ENCODE measurements at places on chromosomes 12 and 14. TPM values are rescaled to one million over a fixed set of nuclear protein-coding genes. Genes with fewer than 3 reads are reported as not detected.

GRCh38 chr14:99190696-99191394 is 81.2 kb downstream of the BCL11B start:
- no peak for DNase-seq

- DNase-seq, result no peak
Observed at GRCh38 chr12:92365333-92365732, 219.7 kb upstream of the BTG1 start.

DNA sequence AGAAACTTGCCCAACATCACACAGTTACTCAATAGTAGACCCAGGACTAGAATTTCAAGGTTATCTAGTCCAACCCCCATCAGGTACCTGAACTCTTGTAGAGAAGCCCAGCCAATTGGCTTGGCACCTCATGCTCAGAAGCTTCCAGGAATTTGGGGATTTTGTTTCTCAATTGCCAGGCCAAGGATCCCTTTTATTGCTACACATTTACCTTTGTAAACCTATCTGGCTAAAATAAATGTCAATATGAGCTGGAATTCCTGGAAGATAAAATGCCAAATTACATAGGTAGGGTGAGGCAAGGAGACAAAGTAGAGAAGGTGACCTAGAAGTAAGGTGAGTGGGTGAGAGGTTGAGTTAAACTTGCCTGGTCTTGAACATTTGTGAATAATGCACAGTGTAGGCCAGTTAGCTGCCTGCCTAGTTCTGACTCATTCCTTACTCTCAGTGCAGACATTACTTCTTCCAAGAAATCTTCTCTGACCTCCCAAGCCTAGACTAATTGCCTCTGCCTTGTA is 36.3 kb downstream of the SDR9C7 start:
- DNase-seq, result no peak

DNA sequence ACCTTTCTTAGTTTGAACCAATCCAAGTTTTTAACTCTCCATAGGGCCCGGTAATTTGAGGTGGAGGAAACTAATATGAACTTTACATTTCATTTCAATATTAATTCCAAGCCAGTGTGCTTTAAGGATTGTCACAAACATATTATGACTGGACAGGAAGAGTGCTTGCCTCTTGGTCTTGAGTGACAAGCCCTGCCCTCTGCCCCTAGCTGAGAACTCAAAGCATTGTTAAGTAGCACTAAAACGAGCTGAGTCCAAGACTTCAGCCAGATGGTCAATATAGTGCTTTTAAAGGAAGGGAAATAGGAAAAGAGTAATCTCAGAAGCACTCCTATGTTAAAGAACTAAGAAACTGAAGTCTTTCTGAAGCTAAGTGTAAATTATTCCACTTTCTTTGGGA is 17.1 kb downstream of the TRMT5 start:
- DNase-seq, result no peak

DNA sequence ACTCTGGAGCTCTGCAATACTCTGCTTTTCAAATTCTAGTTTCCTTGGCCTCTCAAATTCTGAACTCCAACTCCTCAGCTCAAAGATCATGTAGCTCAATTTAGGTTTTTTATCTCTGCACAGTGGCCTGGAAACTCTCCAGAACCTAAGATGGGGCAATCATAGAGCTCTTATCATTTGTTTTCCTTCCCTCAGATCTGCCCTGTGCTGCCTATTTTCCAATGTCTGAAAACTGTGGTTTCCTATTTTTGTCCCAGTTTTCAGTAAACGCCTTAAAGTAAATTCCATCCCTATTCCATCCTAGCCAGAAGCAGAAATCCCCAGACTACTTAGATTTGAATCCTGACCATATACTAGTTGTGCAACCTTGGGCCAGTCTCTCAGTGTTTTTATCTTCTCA is 73.2 kb downstream of the CEP83 start:
- DNase-seq, result no peak

DNA sequence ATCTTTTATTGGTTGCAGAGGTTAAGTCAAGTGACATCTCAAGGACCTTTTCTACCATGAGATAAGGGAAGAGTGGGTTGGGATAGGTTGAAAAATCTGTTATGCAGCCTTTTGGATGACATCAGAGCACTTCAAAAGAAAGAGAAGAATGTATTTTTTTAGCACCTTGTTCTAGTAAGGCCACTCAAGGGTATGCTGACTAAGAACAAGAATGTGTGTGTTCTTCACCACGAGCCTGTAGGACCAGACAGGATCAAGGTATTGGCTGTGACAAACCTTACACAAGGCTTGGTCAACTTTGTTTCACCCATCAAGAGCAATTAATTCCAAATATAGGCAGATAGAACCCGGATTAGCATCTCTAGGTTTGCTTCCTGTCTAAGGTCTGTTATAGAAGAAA is 142.5 kb downstream of the SAMD4A start:
- DNase-seq, result no peak

GRCh38 chr14:89265234-89265633 is 151.8 kb downstream of the FOXN3 start:
- no peak for DNase-seq

DNA sequence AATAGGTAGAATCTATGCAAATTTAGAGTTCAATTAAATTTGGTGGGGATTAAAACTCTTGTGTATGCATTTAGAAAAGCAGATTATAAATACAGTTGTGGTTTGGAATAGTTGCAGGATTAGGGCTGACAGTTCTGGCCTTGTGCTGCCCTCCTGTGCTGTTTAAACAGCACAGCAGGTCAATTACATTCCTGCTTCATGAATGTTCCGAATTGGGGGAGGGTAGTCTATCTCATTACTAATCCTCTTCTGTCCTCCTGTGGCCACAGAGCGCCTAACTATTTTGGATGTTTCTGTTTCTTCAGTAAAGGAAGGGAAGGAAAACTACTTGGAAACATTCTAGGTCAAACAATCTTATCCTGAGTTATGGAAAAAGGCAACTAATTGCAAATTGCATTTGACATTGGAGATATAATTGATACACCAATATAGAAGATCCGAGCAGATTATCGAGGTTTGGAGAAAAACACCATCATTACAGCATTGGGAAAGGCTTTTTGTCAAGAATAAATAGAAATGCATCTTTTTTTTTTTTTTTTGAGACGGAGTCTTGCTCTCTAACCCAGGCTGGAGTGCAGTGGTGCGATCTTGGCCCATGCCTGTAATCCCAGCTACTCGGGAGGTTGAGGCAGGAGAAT is 8.7 kb upstream of the GPR19 start:
- DNase-seq, result no peak

DNA sequence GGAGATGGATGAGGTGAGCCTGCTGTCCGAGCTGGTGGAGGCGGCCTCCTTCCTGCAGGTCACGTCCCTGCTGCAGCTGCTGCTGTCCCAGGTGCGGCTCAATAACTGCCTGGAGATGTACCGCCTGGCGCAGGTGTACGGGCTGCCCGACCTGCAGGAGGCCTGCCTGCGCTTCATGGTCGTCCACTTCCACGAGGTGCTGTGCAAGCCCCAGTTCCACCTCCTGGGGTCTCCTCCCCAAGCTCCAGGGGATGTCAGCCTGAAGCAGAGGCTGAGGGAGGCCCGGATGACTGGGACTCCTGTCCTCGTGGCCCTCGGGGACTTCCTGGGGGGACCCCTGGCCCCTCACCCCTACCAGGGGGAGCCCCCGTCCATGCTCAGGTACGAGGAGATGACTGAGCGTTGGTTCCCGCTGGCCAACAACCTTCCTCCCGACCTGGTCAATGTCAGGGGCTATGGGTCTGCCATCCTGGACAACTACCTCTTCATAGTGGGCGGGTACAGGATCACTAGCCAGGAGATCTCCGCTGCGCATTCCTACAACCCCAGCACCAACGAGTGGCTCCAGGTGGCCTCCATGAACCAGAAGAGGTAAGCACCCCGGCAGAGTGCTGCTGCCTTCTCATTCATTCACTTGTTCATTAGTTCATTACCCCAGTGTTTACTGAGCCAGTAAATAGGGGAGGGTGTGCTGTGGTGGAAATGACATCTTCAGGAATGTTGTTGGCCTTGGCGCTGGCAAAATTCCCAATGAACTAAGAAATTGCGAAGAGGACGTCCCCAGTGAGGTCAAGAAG is 774 bp upstream of the MANSC4 start:
- peak; percentile 46 for DNase-seq

- no peak for DNase-seq
Observed at GRCh38 chr12:56231184-56231582, 1.3 kb downstream of the SLC39A5 start.

DNA sequence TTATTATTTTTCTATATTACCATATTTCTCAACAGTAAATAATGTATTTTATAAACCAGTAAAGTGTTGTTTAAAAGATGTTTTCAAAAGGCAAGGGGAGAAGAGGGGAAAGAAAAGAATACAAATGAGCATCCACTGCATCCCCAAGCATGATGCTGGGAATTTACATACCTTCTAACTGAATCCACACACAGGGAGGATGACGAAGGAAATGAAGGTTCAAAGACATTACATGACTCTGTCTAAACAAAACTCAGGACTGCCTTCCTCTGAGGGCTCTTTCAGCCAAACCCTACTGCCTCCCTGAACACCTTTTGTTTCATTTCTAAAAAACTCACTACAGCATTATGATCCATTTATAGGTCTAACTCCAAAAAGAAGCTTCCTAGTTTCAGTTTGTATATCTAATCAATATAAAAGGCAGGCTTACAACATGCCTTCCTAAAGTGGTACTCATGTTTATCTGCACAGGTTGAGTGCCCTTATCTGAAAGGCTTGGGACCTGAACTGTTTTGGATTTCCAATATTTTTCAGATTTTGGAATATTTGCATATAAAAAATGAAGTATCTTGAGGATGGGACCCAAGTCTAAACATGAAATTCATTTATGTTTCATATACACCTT is 30.3 kb downstream of the DICER1 start:
- no peak for DNase-seq

- DNase-seq, result no peak
Observed at GRCh38 chr14:68841016-68841809, 48.3 kb upstream of the ZFP36L1 start.

DNA sequence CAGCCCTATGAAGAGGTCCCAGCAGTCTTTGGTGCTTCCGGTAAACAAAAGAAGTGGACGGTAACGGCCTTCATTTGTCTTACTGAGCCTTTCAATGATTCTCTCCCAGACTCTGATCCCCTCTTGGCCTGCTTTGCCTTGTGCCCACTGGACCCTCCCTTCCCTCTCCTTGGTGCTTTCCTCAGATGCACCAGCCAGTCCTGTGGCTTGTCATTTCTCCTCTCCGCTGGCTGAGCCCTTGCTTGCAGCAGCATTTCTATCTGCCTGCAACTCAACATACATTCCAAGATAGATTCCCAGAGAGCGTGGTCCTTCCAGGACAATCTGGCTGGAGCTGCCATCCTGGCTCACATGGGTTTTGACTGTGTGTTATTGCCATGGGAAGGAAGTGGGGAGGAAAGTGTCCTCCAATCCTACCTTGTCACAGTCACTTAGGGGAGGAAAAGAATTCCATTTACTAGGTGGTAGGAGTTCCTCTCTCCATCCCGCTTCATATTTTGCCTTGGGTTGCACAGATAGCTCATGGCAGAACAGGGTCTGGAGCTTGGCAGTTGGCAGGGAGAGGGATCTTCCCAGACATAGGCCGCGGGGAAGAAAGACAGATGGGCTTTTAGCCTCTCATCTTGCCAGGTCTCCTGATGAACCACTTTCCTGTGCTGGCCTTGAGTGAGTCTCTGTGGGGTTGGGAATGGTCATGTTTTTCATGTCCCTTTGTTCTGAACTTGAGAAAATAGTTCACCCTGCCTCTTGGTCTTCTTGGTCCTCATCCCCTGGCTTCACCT is 92.8 kb upstream of the KCNA1 start:
- no peak for DNase-seq

GRCh38 chr12:48005001-48005749 is 899 bp upstream of the COL2A1 start:
- no peak for DNase-seq

DNA sequence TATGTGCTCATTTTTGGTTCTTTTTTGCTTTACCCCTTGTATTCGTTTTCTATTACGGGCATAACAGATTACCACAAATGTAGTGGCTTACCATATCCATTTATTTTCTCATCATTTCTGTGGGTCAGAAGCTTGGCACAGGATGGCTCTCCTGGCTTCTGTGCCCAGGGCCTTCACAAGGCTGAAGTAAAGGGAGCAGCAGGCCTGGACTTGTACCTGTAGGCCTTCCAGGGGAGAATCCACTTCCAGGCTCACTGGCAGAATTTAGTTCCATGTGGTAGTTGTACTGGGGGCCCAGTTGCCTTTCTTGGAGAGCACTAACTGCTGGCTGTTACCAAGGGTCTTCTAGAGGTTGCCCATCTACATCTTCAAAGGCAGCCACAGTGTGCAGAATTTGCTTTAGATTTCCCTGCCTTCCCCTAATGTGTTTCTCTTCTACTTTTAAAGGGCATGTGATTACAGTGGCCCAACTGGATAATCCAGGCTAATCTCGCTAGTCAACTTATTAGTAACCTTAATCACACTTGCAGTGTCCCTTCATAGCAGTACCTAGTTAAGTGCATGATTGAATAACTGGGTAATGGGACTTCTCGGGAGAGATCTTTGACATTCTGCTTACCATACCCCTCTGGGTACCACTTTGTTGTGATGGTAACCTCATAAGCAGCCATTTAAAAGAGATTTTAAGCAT is 67.0 kb downstream of the CRADD start:
- no peak for DNase-seq

DNA sequence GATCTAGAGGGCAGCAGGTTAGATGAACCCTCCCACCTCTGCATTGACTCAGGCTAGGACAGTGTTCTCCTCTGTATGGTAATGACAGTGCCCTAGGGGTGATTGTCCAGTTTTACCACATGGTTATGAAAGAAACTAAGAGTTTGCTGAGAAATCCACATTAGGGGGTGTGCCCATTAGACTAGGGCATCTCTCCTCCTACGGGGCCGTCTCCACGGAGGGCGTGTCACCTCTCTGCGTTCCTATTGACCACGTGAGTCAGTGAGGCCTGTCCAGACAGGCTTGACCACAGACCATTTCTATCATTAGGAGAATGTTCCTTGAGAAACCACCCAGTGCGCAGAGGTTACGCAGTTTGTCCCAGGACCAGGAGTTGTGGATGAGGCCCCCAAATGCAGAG is 8.3 kb downstream of the MVK start:
- DNase-seq, result no peak

DNA sequence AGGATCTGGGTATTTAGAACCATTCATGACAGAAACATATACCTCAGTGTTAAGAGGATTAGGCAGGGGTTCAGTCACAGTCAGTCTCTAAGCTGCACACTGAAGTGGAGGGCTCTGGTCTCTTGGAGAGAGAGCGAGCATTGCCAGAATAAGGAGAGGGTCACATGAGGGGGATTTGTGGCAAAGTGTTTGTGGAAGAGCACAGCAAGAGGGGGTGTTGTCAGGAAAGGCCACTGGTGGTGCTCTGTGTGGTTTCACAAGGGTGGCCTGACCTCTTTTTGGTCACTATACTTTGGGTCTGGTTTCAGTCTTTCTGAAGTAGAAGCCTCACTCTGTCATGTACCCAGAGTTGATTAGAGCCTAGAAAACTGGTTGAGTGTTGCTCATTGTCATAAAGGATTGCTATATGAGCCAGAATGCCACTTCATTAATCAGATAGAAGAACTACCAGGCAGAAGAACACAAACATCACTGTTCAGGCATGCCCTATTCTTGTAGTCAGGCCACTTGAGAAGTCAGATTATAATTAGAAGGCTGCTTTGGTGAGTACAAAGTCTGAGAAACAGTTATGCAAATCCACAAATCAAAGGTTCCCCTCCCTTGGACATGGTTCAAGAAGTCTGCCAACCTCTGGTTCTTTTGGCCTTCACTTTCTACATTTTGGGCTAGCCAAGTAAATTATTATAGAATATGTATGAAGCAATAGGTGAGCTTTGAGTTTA is 8.4 kb downstream of the TMEM19 start:
- DNase-seq, result no peak

Gene RNASE8
- not detected for total RNA-seq

Gene PCNX1
- 191 TPM for total RNA-seq

Gene CPNE6
- total RNA-seq, result 10.8 TPM

Gene TAMALIN
- 1.6 TPM for total RNA-seq

Gene RD3L
- not detected for total RNA-seq

Gene FAM186B
- total RNA-seq, result not detected

Gene ANO4
- total RNA-seq, result 75.5 TPM

All from occipital lobe (tissue), 3 donors.